ENCODE measurements at places on chromosomes 16 and 17.

- no peak for DNase-seq
Measured at GRCh38 chr16:85785927-85786326, 13.4 kb downstream of the EMC8 start.

DNA sequence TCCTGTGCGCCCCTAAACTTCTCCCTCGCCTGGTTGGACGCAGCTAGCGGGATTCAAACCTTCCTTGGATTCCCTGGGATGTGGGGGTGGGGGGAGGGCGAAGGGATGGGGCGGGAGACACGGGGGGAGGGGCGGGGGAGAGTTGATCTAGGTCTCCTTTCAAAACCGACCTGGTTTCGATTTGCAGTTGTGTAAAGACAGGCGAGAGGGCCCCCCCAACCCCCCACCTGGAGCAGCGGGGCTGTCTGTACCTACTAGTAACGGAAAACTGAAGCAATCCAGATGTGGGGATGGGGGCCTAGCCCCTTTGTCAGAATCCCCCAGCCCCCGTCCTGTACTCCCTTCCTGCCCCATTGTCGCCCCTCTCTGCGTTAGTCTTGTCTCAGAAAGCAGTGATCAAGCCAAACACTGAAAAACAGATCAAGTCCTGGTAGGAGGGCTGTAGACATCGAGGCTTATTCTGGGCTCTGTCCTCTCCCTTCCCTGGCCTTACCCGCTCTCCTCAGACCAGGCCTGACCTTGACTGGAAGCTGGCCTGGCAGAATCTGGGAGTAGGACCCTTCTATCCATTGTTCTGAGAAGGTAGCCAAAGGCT lies 902 bp downstream of the DLX4 start:
- DNase-seq = no peak

DNA sequence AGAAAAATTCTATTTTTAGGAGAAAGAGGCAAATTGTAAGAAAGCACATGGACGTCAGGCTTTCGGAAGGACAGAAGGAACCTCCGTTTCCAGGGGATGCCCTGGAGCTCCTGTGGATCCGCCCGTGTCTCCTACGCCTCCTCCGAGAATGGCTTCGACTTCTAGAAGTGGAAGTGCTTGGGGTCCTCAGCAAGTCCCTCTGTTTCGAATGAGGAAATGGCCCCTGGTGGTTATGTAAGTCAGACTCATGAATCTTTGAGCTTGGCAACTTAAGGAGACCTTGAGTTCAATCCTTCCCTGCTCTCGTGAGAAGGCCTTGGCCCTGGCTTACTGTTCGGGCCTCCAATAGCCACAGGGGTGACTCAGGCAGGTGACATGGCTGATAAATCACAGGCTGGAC lies 38.9 kb downstream of the COX4I1 start:
- DNase-seq = no peak

DNA sequence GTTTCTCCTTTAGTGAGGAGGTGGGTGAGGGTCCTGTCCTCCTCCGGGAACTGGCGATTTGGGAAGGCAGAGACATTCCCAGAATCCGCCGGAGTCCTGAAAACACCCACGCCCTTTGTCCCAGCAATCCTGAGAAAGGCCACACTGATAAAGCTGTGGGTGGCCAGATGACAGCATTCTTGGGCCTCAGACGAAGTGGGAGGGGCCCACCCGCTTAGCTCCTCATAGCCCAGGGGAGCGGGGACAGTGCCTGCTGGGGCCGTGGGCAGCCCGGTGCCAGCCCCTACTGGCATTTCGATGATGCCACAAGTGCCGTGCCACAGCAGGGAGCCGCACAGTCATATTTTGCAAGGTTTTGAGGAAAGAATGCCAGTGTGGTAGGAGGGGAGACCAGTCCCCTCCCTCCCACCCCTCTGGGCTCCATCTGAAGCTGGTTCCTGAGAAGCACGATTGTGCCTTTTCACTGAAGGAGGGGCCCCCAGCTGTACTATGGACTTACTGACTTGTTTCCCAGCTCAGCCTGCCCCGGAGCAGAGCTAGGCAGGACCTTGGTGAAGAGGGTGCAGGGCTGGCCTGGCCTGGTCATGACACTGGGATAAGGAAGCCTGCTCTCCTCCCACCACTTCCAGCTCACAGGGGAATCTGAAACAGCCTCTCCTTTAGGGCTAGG lies 20.9 kb upstream of the MPRIP start:
- DNase-seq = no peak

GRCh38 chr17:79800325-79801155 lies 3.7 kb upstream of the CBX8 start:
- DNase-seq = no peak

DNA sequence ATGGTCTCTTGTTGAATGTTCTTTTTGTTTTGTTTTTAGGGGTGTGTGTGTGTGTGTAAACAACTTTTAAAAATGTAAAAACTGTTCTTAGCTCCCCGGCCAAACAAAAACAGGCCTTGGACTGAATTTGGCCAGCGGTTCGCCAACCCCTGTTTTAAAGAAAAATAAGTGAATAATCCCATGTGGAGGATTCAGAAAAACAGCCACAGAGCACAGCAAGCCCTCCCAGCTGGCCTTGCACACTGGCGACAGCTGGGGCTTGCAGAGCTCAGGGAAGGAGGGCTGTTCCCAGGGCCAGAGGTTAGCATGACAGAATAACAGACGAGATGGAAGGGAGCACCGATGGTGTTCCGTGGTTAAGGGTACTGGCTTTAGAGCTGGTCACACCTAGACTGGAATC lies 39.0 kb downstream of the EMP2 start:
- no peak for DNase-seq

- DNase-seq = no peak
Measured at GRCh38 chr16:86145669-86146068, 246.7 kb downstream of the IRF8 start.

DNA sequence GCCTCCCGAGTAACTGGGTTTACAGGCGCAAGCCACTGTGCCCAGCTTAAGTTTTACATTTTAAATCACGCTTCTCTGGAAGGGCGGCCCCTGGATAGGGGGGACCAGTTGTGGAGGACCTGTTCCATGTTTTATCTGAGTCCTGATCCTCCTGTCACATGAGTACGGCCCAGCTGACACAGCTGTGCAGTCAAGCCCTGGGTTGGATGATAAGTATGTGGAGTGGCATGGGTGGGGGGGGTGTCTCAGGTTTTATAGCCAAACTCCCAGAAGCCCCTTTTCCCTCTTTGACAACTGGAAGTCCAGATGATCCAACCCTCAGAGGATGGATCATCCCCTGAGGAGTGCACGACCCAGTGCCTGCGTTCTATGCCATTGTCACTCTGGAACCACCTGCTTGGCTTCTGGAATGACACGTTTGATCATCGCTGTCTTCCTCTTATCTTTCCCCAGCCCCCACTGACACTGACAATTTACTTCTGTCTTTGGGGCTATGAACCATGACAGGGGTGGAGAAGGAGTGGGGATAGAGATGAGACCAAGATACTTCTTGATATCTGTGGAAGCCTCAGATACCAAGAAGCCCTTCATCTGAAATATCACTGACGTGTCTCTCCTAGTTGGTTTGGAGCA lies 191.2 kb downstream of the MSI2 start:
- DNase-seq = no peak

DNA sequence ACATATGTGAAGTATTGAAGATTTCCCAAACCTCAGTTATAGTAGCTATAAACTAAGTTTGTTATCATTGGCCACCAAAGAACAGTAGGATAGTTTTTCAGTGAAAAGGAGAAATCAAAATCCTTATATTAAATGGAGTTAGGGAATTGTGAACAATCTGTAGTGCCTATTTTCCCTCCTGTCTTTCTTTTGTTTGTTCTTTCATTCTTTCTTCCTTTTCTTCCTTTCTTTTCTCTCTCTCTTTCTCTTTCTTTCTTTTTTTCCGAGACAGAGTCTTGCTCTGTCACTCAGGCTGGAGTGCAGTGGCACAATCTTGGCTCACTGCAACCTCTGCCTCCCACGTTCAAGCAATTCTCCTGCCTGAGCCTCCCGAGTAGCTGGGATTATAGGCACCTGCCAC lies 48.8 kb downstream of the SSH2 start:
- DNase-seq = no peak

- no peak for DNase-seq
Measured at GRCh38 chr17:15341385-15341849, at the start of gene TEKT3. TSS of gene TEKT3 (minus strand) at chr17:15341597. CDS start at chr17:15331585, 10,012 bp downstream.

- no peak for DNase-seq
Measured at GRCh38 chr16:14077918-14078317, 6.8 kb downstream of the MRTFB start.

DNA sequence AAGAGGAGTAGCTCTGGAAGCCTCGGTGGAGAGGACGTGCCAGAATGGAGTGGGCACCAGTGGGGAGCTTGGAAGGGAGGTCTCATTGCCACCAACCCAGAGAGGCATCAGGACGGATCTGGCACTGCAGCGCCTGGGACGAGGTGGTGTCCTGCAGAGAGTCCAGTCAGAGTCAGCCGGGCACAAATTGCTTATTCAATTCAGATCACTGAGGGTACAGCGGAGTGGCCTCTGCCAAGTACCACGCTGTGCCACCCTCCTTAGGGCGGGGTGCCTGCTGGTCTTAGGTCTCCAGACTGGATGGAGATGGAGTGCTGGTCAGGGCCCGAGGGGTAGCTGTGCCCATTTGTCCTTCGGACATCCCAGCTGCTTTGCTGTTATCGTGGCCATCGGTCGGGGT lies 18.9 kb upstream of the SPPL2C start:
- DNase-seq = no peak

- DNase-seq = no peak
Measured at GRCh38 chr16:82924075-82924854, 297.5 kb downstream of the CDH13 start.

DNA sequence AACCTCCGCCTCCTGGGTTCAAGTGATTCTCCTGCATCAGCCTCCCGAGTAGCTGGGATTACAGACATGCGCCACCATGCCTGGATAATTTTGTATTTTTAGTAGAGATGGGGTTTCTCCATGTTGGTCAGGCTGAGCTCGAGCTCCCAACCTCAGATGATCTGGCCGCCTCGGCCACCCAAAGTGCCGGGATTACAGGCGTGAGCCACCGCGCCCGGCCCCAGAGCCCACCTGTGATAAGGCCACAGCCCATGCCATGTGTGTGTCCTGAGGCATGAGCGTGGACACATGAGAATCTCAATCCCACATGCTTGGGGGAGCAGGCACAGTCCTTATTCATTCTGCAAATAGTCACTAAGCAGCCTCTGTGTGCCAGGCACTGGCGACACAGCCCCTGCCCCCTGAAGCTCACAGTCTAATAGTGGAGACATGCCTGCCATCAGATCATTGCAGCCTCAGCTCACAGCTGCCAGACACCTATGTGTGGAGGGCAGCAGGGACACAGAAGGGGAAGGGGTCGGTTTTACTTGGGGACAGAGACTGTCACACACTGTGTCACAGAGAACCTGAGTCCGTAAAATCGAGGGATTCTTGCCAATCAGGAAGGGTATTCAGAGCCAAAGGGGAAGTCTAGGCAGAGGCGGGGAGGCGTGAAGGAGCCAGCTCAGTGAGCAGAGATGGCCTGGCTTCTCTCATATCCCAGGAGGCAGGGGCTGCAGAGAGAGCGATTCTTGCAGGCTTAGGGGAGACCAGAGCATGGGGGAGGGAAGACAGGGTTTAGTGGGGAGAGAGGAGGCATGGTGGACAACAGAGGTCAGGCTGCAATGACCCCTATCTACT lies 9.4 kb upstream of the ABCC3 start:
- no peak for DNase-seq

DNA sequence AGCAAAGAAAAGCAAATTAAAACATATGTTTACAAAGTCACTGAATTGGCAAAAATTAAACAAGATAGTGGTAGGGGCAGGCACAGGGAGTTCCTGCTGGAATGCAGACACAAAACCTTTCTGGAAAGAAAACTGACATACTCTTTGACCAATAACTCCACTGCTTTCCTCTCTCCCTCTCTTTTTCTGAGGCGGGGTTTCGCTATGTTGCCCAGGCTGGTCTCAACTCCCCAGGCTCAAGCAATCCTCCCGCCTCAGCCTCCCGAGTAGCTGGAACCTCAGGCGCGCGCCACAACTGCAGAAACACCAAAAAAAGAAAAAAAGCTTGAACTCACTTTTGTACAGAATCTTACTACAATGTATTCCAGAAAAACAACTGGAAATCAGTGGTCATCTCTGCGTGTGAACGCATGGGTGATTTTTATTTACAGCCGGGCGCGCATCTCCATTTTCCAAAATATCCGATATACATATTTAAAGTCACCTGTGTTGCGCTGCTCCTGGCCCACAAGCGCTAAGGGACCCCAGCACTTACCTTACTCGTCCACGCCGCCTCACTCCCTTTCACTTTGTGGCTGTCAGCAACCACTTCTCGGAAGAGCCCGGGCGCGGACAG lies 480 bp downstream of the TXNL4B start:
- DNase-seq = no peak

- DNase-seq = no peak
Measured at GRCh38 chr16:89192956-89193575, 7.3 kb downstream of the SLC22A31 start.

GRCh38 chr17:61537264-61537771 lies 53.7 kb downstream of the NACA2 start:
- DNase-seq = no peak

- no peak for DNase-seq
Measured at GRCh38 chr16:56936491-56936890, 4.5 kb downstream of the HERPUD1 start.

GRCh38 chr16:11679250-11679649 lies 11.0 kb downstream of the SNN start:
- DNase-seq = no peak

DNA sequence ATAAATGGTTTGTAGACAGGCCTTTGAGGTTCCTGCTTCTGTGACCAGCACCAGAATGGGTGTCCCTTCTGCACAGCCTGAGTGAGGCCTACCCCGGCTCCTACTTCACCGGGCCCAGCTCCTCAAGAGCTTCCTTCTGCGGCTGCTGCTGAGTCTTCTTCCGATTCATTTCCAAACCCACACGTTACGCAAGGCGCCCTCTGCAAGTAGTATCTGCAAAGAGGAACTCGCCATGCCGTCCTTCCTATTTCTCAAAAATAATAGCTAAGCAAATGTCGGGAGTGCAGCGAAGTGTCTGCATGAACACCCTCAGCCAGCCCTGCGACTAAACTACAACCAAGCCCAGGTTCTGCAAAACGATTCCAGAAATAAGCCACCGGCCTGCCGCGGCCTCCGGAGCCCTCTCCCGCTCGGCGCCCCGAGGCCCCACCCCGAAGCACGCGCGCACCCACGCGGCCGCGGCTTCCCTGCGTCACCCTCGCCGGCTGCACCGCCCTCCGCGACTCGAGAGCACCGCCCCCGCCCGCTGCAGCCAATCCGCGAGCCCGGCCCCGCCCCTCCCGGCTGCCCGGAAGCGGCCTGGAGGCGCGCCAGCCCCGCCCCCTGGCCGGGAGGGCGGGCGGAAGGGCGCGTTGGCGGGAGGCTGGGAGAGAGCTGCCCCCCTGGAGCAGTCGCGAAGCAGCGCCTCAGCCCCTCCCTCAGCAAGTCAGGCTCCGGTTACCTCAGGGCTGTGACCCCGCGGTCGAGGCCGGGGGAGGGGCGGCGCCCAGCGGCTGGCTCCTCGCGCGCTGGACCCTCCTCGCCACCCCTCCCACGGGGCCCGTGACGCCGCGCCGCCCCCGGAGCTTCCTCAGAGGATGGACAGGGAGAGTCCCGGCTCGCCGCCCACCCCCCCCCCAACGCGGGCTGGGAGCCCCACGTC lies 8.3 kb downstream of the MNT start:
- DNase-seq = peak; percentile 77

GRCh38 chr17:48639136-48639535 lies 13.0 kb upstream of the HOXB9 start:
- no peak for DNase-seq

- DNase-seq = no peak
Measured at GRCh38 chr16:89193576-89194293, 6.6 kb downstream of the SLC22A31 start.

- DNase-seq = no peak
Measured at GRCh38 chr16:54974367-54974766, 43.7 kb downstream of the IRX5 start.

Measured in AML-193 (cell line).